Activated CD4-positive, alpha-beta memory T cell treated with anti-CD3 and anti-CD28 coated beads for 36 hours (primary cell): ENCODE measurements at places on chromosomes 11 and 22.

DNA sequence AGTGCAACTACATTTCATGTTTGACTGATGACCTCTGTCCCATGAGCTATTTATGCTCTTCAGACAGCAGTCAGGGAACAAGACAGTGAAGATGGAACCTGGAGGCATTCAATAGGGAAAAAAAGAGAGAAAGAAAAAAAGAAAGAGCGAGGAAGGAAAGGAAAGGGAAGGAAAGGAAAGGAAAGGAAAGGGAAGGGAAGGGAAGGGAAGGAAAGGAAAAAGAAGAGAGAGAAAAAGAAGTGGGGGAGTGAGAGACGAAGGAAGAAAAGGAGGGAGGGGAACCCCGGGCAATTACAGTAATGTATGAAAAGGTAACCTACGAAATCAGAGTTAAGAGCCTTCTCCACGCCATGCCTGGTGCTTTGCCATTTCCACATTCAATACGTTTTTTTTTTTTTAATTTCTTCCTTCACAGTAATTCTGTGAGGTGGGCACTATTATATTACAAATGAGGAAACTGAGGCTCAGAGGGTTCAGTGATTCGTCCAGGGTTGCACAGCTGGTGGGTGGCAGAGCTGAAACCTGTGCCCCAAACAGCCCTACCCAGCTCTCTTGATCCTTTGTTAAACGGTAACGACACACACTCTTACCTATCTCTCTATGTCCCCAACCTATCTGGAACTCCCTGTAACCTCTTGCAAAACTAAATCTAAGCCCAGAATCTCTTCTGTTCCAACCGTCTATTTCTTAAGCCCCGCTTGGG is 39.3 kb downstream of the ETS1 start:
- no peak for DNase-seq

GRCh38 chr11:68211546-68211945 is 1.6 kb downstream of the KMT5B start:
- peak; percentile 31 for DNase-seq

DNA sequence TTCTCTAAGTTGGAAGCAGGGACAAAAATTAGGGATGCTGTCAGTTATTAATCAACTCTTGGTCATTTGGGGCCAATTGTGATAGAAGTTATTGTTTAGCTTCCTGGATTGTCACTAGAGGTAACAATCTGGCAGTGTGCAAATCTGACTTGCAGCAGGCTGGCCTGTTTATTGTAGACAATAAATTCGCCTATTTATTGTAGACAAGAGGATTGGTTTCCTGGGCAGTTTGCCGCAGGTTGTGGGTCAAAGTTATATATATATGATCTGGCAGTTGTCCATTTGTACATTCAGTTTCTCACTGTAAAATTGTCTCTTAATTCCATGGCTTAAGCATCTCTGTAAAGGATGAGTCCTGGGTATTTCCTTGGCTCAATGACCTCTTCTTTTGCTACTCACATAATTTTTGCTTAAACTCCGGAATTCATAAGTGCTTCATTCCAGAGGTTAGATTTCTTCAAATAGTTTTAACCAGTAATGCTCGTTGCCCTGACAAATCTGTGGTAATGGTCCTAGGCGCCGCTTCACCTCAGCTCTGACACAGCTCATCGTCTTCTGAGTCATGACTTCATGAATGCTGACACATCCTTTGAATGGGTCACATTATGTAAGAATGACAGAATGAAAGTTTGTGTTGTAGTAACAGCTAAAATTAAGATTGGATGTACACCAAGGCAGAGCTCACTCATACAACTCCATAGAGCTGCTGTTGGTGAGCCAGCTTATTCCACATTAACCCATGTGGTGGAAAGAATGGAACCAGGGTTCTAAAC is 7.8 kb upstream of the MMP3 start:
- no peak for DNase-seq

GRCh38 chr11:38476808-38477575 is 1879.0 kb upstream of the RAG2 start:
- no peak for DNase-seq

- peak; percentile 79 for DNase-seq
These were observed 29.9 kb upstream of the OR10G7 start for GRCh38 chr11:124070915-124071622.

GRCh38 chr11:74819400-74819799 is 70.8 kb downstream of the RNF169 start:
- DNase-seq: no peak

DNA sequence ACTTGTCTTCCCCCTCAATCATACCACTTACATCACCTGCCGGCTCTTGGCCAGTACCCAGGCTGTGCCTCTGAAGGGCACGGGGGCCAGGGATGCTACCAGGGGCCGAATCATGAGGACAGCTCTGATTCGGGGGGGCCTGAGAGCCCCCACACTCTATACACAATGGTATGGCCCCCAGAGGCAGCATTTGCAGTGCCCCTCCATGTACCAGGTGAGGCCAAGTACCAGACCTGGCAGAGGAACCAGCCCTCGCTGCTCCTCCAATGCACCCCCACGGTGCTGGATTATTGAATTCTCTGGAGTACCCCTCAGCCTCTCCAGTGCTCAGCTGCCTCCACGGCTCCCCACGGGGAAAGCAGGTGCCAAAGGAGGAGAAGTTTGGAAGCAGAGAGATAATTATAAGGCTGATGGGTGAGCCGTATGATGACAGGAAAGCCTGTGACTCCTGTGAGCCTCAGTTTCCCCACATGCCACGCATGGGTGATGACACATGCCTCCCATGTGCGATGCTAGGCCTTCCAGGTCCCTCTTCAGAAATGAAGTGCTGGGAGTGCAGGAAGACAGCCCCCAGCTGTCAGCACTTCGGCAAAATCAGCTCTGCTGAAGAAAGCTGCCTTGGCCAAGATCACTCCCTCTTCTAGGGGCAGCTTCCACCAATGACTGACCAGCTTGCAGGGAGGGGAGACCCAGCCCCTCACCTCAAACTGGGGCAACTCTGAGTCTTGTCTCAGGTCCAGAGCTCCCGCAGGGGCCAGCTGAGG is 69.9 kb downstream of the THAP12 start:
- DNase-seq: no peak

DNA sequence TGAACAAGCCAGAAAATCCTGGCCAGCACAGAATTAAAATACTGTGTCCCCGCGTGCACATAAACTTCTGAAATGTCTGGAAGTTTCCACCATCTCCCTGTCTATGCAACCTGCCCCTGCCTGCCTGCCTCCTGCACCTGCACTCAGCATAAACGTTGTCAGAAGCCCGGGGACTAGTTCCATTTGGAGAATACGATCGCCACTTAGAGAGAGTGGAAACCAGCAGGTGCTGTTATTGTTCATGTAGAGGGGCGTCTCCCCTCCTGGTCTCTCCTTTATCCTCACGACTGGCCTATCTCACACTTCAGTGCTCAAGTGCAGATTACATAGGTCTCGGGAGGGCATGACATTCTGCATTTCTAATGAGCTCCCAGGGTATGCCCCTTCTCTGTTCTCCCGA is 35.6 kb downstream of the MPPED1 start:
- no peak for DNase-seq

DNA sequence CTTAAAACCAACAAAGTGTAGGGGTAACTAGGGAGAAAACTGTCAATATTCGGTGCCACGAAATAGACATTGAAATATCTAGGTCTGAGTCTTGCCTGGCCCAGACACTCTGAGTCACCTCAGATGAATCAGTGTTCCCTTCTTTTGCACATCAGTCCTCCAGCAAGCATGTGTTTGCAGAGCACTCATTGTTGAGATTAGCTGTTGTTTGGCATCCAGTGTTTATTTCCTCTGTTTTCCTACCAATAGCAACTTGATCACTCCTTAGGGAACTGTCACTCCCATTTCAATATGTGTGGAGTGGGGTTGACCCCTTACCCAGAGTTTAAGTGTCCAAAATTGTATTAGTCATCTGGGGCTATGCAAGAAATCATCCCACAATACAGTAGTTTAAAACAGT is 4.7 kb upstream of the ASCC2 start:
- no peak for DNase-seq

GRCh38 chr11:11989774-11990744 is 18.4 kb downstream of the DKK3 start:
- DNase-seq: no peak

DNA sequence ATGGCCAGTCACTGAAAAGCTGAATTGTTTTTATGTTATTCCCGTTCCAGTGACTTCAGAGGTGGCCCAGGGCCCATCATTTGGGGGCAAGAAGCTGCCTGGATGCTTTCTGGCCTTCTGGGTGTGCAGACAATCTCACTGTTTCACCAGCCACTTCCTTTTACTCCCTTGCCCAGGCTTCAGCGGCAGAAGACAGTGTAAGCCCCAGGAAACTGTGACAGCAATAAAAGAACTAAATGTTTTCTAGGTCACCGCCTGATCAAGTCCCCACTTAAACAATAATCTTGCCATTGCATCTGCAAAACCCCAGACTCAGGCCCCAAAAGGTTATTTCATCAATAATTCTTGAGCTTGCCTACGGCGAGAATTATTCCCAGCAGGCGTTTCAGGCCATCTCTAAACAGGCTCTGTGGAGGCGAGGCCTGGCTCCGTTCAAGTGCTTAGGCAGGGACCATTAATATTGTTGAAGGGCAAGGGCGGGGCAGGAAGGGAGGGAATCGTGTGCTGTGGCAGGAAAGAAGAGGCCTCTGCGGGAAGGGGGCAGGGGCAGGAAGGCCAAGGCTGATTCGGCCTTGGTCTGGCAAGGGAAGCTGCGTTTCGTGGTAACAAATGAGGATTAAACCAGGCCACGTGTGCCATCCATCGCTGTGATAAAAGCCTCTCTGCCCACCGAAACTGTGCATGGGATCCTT is 252.3 kb downstream of the KIRREL3 start:
- no peak for DNase-seq

DNA sequence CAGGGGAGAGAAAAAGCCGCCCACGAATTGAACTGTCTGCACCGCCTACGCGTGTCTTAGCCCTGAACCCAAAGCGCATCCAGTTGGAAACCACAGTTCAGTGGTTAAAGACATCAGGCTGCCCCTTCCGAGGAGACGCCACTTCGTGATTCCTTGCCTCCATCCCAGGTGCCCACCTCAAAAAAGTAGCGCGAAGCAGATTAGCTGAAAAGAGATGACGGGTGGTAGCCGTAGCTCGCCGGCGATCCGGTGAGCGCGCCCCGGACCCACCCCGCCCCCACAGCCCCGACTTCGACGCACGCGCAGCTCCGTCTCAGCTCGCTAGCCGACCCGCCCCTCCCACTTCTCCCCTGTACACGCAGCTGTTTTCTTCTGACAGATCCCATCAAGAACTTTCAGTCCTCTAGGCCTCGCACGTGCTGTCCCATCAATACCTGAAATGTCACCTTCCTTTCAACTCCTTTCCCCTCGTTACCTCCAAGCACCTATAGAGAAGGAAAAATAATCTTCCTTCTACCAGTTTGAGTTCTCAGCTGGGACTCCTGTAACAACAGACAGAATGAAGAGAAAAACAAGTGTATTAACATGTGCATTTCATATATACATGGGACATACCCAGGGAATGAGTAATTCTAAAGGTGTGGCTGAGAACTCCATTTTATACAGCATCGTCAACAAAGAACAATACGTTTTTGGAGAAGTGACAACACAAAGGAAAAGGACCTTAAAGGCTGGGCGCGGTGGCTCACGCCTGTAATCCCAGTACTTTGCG is 49.5 kb downstream of the OR4D9 start:
- DNase-seq: peak; percentile 90

GRCh38 chr11:64652586-64653387 is 61.8 kb downstream of the SLC22A12 start:
- DNase-seq: peak; percentile 83

GRCh38 chr11:125072218-125072960 is 9.3 kb downstream of the SLC37A2 start:
- DNase-seq: no peak

- DNase-seq: no peak
These were observed 1552.7 kb upstream of the TENM4 start for GRCh38 chr11:80993536-80993935.

DNA sequence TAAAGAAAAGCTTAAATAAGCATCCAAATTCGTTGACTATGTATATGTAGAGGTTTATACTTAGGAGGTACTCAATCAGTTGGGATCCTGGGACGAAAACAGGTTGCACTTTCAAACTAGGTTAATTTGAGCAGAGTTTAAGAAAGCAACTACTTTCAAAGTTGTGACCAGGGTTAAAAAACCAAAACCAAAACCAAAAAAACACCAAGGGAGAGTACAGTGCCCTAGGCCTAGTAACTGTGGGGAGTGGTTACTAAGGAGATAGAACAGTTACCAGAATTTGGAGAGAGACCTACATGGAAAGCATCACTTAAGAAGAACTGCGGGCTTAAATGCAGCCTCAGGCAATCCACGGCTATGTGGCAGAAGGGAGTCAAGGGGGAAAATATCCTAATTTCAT is 148.3 kb downstream of the JRKL start:
- DNase-seq: no peak

DNA sequence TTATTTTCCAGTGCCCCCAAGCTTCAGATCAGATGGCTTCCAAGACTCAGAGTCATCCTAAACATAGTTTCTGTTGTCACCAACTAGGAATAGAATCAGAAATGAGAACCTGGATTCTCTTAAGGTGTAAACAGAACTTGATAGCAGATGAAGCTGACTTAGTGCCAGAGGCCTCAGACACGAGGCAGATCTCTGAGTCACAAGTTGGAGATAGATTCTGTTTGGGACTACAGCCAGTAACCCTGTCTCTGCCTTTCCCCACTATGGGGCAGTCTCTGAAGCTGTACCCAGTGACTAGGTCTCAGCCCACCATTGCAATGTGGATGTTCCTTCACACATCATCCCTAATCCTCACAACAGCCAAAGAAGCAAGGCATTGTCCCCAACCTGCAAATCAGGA is 25.4 kb downstream of the NEU3 start:
- DNase-seq: no peak

DNA sequence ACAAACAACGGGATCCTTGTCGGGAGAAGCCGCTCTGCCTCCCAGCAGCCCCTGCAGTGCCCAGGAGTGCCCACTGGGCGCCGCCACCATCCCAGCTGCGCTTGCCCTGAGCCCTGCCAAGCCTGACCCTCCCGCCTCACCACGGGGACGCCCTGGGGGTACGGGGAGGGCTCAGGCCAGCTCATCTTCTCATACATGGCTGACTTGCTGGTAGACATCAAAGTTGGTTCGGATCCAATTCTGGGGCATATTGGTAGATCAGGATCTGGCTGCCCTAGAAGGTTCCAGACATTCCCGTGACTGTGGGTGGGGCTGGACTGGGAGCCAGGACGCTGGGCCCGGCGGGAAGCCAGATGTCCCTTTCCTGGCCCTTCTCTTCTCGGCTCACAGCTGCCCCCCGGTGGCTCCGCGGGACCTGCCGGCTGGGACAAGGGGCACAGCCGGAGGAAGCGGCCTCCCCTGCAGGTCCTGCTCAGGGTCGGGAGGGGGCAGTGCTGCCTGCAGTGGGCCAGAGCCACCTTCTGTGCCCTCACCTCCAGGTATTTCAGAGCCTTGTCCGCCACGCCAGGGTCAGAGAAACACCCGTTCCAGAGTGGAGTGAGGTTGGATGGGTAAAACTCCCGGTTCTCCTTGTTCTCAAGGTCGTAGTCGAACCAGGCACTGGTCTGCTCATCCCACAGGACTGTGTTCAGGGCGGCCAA is 10.6 kb upstream of the TREH start:
- DNase-seq: peak; percentile 94

DNA sequence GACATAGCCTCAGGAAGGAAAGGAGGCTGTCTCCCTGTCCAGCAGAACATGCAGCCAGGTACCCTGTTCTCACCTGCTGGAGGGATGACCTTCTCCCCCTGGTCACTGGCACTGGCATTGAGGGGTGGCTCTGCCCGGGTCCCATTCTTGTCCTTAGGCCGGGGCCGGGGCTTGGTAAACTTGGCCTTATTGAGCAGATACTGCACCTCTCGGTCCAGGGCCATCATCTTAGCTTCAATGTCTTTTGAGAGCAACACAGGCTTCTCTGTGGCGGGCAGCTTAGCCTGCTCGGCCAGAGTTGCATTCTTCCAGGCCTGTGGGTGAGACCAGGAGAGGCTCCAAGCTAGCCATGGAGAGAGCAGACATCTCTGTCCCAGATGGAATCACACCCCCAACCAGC is 10.5 kb downstream of the HYOU1 start:
- no peak for DNase-seq
